ENCODE measurements at places on chromosomes 3 and 15. TPM values are rescaled to one million over a fixed set of nuclear protein-coding genes. Genes with fewer than 3 reads are reported as not detected.

The GOLGA8J gene
- 0.27 TPM for polyA plus RNA-seq

The ELL3 gene
- polyA plus RNA-seq = 45.4 TPM

The MESP2 gene
- not detected for polyA plus RNA-seq

- DNase-seq = no peak
Measured at GRCh38 chr3:32698506-32698905, 13.5 kb downstream of the CNOT10 start.

DNA sequence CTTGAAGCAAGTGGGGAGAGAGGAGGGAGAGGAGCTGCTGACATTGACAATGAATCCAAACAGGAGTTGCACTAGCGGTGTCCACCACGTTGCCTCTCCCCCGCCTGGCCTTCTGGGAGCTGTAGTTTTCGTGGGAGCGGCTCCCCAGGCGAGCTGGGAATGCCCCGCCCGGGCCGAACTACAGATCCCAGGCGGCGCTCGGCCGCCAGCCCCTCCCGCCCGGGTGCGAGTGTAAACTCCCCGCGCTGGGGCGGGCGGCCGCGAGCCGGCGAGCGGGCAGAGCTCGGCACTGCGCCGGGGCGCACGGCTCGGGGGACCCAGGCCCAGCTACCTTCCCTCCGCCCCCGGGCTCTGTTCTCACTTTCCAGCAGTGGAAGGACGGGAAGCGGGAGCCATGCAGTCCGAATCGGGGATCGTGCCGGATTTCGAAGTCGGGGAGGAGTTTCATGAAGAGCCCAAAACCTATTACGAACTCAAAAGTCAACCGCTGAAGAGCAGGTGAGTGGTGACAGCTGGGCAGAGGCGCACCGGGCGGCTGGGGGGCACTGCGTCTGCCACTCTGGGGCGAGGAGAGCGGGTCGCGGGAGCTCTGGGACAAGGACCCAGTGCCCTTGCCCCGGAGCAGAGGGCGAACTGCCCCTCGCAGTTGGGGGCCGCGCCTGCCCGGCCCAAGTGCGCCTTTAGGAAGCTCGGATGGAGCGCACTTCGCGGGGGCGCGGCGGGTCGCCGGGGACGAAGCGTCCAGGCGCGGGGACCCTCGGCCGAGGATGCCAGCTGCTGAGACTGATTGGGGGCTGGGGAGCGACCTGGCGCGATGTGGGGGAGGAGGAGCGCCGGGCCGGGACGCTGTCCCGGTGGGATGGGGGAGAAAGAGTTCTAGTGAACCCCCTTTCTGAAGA lies at the start of gene MITF:
MITF (plus strand) TSS at position 261 of the 899 bp plus-strand sequence; CDS start at position 395, 134 bp downstream.
- DNase-seq = peak; percentile 86

- no peak for DNase-seq
Measured at GRCh38 chr3:70078778-70079177, 79.2 kb downstream of the SAMMSON start.

GRCh38 chr3:156782921-156783320 lies 43.2 kb upstream of the LEKR1 start:
- DNase-seq = no peak

All from small intestine (tissue), 16 donors.